Hematopoietic multipotent progenitor cell treated with erythropoietin and hydrocortisone succinate and interleukin-3 and kit ligand, for 4 days (in vitro differentiated cells): ENCODE measurements at places on chromosomes 3 and 15.

GRCh38 chr3:189721873-189722665 lies 90.9 kb downstream of the TP63 start:
- DNase-seq = no peak

- no peak for DNase-seq
Observed at GRCh38 chr3:49895791-49896190, 7.9 kb downstream of the MST1R start.

DNA sequence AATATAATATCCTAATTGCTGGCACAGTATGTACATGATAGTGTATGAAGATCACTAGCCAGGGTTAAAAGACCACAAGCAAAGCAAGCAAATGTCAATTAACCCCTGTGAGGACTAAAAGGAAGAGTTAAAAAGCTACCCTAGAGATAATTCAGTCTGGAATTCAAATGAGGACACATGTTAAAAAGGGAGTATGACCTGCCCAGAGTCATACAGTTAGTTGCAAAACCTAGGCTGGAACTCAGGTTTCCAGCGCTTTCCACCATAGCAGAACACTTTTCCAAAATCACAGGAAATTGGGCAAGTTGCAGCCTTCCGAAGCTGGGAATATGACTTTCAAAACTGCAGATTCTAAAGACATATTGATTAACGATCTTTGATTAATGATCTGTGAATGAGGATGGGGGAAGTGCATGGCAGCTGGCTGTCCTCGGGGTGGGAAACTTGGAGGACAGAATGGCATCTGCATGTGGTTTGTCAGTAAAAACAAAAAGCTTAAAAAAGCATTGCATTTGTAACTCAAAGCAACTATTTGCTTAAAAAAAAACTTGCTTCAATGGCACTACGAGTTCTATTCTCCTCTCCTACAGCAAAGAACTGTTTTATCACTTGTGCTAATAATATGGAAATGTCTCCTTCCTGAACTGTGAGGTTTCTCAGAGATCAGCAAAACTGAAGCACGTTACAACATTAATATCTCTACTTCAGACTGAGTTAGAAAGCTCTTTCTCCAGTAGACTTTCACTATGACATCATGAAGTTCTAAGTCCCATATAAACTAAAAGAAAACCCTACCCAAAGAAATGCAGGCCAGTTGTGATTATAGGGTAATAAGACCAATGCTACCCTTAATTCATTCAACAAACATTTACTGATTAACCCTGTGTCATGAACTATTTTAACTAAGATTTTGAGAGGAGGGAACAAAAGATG lies 46.2 kb downstream of the IGSF11 start:
- no peak for DNase-seq

DNA sequence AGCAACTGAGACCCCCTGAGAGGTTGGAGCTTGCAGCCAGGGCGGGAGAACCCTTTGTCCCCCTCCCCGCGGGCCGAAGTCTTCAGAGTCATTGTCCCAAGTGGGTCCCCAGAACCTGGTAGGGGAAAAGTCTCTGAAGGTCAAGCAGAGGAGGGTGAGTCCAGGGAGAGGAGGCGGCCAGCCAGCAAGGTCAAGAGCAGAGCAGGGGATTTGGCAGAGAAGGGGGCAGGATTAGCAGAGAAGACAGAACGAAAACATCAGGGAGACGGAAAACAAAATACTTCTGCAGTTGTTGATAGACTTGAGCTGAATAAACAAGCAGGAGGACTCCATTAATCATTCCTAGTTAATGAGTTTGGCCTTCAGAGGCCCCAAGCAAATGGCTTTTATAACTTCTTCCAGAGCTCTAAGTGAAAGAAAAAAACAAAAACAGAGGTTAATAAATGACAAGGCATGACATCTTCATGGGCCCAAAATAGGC lies 66.7 kb downstream of the GRIP2 start:
- DNase-seq = no peak

- DNase-seq = no peak
Observed at GRCh38 chr3:195893044-195893395, 15.3 kb downstream of the TNK2 start.

DNA sequence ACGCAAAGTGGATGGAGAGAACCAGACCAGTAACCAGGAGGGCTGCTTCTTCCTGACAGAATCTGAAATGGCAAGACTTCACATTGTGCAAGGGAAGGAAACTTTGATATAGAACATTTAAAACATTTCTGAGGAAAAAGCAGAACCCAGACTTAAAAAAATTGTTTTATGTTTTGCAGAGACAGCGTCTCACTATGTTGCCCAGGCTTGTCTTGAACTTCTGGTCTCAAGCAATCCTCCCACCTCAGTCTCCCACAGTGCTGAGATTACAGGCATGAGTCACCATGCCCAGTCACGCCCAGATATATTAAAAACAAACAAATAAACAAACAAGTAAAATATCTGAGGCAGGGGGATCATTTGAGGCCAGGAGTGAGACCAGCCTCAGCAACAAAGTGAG lies 46.2 kb downstream of the CRTAP start:
- DNase-seq = no peak

DNA sequence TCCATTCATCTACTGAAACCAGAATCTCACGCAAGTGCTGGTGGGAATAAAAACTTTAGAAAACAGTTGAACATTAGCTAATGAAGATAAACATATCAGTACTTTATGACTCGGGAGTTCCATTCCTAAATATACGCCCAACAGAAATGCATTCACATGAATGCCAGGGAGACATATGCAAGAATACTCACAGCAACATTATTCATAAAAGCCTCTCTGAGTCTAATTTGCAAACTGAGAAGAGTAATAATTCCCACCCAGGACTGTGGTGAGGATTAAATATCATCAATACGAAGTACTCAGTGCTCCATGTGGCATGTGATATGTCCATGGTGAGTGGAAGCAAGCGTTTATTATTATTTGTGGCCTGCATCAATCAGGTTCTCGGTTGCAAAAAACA lies 65.6 kb upstream of the OXTR start:
- DNase-seq = no peak

DNA sequence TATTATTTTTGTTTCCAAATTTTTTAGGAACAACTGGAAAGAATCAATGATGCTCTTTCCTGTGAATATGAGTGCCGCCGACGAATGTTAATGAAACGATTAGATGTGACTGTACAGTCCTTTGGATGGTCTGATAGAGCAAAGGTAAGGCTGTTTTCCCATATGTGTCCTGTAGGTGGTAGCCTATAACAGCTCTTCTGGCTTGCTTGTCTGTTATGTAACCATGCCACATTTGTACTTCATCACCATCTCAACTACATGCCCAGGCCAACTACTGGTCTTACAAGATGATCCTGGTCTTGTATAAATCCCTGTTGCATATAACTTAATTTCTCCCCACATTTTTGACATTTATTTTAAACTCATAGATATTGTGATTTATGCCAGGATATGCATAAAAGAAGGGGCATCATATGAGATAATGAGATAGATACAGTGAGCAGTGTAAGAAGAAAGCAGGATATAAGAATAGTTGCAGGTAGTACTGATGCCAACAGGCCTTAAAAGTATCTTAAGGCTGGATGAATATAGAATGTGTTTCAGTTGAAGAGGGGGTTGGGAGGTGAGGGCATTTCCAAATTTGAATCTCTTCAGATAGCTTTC lies 20.3 kb downstream of the FAM98B start:
- peak; percentile 79 for DNase-seq

DNA sequence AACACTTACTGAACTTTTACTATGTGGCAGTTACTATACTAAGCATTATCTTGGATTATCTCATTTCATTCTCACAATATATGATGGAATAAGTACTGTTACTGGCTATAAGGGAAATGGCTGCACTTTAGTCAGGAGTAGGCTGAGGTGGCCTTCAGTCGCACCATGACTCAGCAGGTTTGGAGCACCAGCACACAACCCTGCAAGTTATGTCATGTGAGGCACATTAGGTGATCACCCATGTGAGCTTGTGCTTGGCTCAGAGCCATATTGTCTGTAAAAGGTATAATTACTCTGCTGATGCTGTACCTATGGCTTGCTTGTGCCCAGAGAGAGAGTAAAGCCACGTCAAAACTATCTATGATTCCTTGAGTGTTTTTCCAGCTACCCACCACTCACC lies 54.1 kb upstream of the TIPARP start:
- DNase-seq = peak; percentile 33

GRCh38 chr3:157333551-157333991 lies 103.1 kb upstream of the PTX3 start:
- no peak for DNase-seq
